ENCODE measurements at places on chromosomes 5 and 9.

GRCh38 chr9:34546834-34547827, 24.3 kb upstream of the ENHO start:
- peak; percentile 76 for DNase-seq

DNA sequence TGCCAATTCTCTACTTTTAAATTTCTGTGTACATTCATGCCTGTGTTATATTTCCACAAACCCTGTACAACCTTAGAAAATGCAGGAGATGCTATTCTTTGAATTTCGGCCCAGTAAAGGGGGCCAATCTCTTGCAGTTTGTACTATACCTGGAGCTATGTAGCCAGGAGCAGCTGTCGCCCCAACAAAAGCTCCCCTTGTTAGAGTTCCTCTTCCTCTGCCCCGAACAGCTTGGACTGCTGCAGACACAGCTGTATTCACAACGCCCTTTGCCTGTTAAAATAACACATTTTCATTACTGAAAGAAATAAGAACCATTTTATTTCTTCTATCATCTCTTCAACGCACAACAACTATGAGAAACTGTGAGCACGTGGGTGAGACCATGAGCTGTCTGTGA, 99.2 kb downstream of the GPR21 start:
- DNase-seq: no peak

- no peak for DNase-seq
Observed at GRCh38 chr5:179188636-179189035, 128.5 kb downstream of the ZNF354C start.

DNA sequence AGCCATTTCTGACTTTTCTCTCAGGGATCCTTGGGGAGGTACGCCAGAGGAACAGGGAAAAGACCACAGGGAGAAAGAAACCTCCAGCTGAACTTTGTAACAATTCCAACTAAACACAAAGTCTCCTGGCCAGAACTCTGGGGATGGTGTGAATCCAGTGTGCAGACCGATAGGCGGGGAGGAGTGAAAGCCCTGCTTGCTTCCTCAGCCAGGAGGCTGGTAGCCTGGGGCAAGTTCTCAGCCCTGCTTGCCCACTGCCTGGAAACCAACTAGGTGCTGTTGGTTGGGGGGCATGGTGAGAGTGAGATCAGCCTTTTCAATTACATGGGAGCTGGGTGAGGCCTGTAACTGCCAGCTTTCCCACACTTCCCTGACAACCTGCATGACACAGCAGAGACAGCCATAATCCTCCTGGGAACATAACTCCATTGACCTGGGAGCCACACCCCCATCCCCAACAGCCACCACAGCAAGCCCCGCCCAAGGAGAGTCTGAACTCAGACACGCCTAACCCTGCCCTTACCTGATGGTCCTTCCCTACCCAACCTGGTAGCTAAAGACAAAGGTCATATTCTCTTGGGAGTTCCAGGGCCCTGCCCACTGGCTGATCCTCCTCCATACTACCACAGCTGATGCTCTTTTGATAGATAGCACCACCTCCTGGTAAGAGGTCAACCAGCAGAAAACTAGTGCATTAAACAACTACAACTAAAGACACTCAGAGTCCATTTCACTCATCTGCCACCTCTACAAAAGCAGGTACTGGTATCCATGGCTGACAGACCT, 100.1 kb upstream of the TNFAIP8 start:
- peak; percentile 28 for DNase-seq

GRCh38 chr5:116847960-116848359, 273.3 kb upstream of the SEMA6A start:
- DNase-seq: no peak

DNA sequence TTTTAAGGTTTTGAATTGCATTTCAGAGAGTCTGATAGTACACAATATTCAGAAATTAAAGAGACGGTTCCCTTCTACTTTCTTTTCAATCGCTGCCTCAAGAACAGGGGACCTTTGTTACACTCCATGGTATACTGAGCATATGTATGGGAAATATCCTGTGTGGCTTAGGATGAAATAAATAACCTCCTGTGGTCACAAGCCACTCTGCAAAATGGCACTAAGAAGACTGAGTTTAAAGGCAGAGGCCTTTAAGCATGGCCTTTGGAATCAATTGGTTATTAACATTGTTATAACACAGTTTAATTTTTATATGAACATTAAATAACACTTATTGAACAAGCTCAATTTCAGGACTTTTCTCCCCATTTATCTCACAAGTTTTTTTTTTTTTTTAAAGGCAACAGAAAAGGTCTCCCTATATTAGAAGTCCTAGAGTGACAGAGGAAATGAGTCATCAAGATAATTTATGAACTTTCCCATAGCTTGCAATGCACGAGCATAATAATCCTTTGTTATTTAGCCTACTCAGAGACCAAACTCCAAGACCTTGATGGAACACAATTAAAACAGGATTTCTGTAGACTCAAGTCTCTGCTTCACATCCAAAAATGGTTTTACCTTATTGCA, 341.9 kb downstream of the TMEM167A start:
- DNase-seq: peak; percentile 15

- DNase-seq: peak; percentile 88
Observed at GRCh38 chr9:130243015-130243881, 22.3 kb upstream of the HMCN2 start.

DNA sequence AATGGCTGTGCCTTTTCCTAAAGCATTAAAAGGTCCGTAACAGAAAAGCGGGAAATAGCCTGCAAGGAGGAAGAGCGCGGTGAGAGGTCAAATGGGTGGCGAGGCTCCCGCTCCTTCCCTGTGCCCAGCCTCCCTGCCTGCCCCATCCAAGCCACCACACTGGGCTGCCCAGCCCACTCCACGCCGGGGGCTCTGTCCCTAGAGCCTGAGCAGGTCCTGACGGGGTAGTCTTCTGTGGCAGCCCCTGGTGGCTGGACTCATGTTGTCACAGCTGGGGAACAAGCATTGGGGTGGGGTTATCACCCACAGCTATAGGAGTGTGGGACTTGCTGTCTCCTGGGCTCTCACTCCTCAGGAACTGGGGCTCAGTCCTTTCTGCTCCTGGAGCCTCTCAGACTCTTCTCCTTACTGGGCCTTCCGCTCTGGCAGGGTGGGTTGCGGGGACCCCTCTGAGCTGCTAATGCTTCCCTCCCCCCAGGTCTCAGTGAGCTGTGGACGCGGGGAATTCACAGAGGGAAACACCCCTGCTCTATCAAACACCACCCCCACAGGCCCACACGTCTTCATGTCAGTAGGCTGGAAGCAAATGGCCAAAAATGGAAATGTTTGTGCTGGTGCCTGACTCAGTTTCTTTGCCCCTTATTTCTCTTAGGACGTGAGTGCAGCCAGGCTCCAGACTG, 152.4 kb upstream of the PHYKPL start:
- no peak for DNase-seq

DNA sequence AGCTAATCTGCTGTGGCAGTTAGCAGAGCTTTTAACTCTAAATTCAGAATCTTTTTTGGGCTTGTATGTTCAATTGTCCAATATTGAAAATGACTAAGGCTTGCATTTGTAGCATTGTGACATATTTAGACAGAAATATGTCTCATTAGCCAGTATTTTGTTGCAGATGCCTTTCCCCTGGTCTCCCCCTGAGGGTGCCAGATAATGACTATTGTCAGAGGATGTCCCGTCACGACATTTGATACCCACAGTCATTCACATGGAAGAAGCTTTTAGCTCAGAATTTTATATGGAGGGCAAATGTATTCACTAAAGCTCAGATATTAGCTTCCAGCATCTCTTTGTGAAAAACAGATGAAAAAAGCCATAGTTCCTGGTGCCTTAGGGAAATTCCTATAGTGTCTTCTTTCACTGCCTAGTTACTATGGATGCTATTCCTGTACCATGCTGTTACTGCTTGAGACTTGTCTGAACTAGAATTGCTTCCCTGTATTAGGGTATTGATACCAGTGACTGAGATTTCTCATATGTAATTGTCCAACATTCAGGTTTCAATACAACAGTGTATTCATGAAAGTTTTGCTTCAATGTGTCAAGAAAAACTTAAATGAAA, 96.2 kb downstream of the CCDC192 start:
- no peak for DNase-seq

DNA sequence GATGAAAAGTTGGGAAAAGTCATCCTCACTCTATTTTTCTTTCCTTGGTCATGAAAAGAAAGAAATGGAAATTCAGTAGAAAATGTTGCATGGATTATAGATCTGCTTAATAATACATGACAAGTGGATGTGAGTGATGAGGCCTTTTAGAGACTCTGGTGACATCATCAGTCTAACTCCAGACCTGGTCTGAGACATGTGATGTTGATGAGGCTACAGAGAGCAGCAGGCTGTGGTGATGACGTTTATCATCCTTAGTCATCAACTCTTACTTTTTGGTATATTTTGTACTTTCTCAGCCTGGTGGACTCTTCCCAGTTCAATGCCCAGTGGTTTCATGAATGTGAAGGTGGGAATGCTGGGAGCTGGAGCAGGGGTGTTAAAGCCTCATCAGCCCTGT, 116.4 kb downstream of the TTLL11 start:
- DNase-seq: no peak

DNA sequence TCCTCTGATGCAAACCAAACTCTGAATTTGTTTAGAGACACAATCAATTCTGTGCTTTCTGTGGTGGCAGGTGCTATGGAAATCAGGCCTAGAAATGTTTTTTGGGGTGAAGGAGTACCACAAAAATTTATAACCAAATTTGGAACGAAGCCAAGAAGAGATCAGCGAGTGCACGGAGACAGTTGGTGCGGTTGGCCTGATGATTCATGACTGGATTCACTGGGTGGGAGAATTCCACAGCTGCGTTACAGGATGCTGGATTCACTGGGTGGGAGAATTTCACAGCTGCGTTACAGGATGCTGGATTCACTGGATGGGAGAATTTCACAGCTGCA, 135.6 kb upstream of the IRX4 start:
- no peak for DNase-seq

- DNase-seq: no peak
Observed at GRCh38 chr5:42991404-42992087, 48.6 kb downstream of the ANXA2R start.

- DNase-seq: no peak
Observed at GRCh38 chr5:150085191-150085912, 1.0 kb downstream of the CSF1R start.

DNA sequence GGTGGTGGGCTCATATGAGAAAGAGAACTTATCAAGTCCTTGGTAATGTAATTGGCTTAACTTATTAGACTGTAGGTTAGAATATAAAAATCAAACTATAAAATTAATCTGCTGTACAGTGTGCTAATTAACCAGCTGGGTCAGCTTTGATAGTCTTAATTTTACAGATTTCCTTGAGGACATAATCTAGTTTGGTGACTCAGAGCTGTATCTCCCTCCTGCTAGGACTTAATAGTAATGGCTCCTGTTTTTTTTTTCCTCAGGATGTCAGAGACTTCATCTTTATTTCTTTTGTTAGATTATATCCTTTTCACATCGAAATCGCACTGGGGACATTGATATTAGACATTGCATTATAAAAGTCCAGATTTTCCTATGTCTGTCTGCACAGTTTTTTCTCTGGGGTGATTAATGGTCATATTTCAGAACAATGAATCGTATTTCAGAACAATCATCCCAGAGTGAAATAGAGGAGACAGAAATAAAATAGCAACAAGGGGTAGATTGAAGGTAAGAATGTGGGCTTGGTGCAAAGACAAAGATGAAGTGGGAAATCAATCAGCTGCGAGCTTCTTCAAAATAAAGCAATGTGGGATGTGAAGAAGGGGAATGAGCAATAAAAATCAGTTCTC, 346.4 kb upstream of the RIOK2 start:
- DNase-seq: no peak

DNA sequence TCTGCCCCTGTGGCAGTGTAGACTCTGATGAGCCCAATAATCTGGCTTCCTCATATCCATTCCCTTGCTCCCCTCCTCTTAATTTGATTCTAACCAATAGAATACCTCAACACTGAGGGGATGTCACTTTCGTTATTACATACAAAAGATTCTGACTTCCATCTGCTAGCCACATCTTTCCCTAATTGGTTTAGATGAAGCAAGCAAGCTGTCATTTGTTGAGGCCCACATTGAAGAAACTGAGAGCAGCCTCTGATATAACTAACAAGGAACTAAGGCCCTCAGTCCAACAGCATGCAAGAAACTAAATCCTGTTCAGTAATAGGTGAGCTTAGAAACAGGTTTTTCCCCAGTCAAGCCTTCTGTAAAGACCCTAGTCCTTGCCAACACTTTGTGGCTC, 5.8 kb downstream of the ADAMTS6 start:
- DNase-seq: no peak

GRCh38 chr5:82313016-82313415, 34.9 kb upstream of the RPS23 start:
- no peak for DNase-seq

DNA sequence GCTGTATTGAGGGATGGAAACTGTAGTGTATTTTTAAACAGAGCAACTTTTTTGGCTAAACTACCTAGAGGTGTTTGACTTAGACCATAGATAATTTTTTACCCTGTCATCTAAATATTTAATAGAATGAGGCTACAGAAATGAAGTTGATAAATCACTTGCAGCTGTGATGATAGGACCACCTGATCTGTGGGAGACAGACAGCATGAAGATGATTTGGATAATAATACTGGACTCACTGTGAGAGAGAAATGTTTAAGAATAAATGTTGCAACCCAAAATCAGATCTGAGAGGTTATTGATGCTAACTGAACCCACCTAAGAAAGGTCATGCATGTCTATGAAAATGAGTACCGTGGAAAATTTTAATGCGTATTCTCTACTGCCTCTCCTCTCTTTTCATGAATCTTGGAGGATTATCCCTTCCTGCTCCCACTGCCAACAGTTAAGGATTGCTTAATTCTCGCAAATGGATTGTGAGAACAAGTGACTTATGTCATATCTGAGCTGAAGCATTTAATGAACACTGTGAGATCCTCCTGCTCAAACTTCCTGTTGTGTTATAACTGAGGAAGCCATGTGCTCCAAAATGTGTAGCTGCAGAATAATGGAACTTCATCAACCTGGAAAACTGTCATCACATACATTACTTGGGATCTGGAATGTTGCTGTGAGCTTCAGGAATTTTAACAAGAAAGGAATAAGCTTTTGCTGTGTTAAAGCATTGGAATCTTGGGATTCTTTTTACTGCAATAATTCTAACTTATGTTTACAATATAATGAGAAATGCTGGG, 617.9 kb upstream of the CDH18 start:
- DNase-seq: no peak

DNA sequence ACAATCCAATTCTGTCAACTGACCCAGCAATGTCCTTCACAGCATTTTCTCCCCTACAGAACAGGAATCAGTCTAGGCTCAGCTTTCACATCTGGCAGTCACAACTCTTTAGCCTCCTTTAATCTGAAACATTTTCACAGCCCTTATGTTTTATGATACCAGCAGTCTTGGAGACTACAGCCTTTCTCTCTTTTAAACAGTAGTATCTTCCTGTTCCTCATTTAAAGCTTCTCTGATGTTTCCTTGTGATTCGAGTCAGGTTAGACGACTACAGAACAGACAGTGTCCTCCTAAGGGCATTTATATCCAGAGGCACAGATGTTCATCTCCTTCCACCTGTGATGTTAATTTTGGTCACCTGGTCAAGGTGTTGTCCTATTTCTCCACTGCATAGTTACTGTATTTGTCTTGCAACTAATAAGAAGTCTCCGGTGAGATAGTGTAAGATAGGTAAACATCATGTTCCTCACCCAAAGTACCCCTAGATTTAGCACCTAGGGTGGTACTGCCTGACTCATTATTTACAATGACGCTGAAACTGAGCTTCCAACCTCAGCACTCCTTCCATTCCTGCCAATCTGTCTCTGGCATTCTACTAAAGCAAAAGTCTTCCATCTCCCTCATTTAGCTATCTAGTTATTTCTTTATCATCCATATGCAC, 20.7 kb downstream of the TTC39B start:
- no peak for DNase-seq

GRCh38 chr9:133051281-133051900, 10.4 kb upstream of the CEL start:
- DNase-seq: no peak

All from iPS-NIHi11 (cell line).